T-helper 1 cell (primary cell): ENCODE measurements at places on chromosomes 7 and 10.
A peak's percentile ranks its signal among the peaks of the same experiment; 100 is the strongest.

DNA sequence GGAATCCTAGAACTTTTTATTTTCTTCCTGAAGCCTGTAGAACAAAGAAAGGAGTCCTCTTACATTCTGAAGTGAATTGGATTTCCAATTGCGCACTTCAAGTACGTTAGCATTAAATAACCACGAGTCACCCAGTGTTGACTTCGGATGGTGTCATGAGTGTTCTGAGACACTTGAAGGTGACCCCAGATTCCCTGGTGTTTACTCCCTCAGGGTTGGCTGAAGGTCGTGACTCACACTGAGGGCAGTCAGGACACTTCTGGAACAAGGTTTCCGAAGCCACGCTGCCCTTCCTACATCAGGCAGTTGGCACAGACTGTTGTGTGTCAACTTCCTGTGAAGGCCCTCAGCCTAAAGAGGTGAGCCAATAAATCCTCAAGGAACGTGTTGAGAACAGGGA, 186.6 kb upstream of the CELF2 start:
- no peak for DNase-seq

GRCh38 chr7:17183630-17184328, 114.7 kb upstream of the AHR start:
- no peak for DNase-seq

GRCh38 chr7:123754271-123754871, 5.6 kb upstream of the WASL start:
- DNase-seq: no peak

- peak; percentile 21 for DNase-seq
These were observed 945 bp upstream of the RHEB start for GRCh38 chr7:151520419-151521261.

DNA sequence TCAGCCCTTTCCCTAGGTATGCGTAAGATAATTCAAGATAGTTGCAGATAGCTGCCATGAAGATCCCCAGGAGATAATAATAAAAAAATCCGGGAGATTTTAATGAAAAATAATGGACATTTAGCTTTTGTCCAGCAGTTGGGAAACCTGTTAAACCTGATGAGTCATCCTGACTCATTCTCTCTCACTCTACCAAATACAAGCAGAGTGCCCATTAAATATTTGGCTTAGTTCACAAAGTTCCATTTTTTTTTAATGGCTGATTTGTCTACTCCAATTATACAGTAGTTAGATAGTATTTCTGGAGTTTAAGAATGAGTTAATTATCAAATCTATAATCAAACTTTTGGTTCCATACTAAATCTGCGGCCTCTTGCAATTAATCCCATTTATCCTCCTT, 2.1 kb upstream of the SHTN1 start:
- DNase-seq: no peak

- DNase-seq: no peak
These were observed 28.4 kb upstream of the PRKAG2 start for GRCh38 chr7:151905353-151905752.

GRCh38 chr10:535952-536351, 153.5 kb downstream of the DIP2C start:
- no peak for DNase-seq

DNA sequence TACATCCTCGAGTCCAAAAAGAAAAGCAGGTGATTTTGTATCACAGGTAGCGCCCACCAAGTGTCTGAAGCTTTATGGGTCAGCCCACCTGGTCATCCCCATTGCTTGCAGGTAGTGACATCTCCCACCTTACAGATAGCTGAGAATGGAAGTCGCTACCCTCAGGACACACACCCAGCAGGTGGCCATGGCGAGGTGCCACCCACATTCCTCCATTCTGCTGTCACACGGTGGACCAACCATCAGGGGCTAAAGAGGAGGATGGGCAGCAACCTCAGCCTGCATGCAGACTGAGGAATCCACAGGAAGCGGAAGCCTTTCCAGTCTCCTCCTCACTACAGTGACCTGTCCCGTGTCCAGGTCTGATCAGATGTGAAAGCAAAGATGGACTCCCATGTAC, 162.8 kb downstream of the PAXIP1 start:
- DNase-seq: no peak

DNA sequence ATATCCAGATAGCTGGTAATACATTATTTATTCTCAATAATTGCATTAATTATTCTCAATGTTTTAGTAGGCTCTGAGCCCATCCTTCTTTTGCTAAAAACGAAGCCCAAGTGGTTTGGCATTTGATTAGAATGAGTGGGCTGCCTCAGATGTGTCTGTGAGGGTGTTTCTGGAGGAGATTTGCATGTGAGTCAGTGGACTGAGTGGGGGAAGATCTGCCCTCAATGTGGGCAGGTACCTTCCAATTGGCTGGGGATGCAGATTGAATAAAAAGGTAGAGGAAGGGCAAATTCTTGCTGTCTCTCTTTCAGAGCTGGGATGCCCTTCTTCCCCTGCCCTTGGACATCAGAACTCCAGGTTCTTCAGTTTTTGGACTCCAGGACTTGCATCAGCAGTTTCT, 290.6 kb upstream of the SMIM30 start:
- no peak for DNase-seq

DNA sequence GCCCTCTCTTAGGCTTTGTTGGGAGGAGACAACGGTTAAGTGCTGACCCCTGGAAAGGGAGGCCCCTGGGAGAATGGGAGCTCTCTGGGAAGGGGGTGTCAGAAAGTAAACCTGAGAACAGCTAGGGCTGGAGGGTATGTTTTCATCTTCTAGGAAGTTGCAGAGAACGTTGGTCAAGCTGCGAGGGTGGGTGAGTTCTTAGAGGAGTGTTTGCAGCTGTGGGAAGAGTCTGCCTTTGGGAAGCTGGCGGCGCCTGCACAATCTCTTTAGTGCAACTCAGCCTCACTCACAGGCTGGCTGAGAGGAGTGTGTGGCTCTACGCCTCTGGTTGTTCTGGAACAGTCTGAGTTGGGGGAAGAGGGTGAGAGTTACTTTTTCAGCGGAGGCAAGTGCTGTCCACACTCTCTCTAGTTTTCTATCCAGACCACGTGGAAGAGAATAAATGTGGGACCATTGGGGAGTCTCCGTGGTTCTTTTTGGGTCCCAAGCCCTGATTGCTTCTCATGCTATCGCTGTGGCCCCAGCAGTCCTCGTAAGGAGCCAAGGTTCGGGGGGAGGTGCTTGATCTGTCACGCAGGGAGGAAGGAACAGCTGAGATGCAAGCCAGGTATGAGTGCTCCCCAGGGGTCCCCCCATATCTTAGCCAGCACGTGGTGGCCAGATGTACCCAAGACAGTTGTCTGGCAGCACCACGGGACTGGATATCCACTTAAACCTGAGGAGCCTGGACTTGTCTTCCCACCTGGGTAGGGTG, 237.2 kb downstream of the BUB3 start:
- DNase-seq: no peak

DNA sequence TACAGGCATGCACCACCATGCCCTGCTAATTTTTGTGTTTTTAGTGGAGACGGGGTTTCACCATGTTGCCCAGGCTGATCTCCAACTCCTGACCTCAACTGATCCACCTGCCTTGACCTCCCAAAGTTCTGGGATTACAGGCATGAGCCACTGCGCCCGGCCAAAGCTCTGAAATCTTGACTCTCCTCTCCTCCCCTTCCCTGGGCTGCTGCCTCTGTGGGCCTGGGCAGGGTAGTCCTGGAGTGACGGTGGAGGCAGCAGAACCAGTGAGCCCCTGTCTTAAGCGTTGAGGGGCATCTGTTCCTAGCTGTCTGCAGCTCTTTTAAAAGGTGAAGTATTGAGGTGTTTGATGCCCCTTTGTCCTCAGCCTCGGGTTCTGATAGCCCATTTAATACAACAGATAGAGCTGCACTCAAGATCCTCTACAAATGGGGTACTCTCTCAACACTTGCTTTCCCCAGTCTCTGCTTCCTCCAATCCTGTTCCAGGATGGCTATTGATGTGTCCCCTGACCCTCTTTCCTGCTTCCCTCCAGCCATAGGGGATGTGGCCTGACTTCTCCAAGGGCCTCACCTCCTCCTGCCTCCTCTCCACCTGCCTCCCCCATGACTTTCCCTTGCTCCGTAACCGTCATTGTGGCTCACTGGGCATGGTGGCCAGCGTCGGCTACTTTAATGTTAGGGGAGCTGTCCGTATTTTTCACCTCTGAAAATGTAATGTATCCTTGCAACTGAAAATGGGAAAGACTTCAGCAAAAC, 442.5 kb downstream of the GLRX3 start:
- no peak for DNase-seq

DNA sequence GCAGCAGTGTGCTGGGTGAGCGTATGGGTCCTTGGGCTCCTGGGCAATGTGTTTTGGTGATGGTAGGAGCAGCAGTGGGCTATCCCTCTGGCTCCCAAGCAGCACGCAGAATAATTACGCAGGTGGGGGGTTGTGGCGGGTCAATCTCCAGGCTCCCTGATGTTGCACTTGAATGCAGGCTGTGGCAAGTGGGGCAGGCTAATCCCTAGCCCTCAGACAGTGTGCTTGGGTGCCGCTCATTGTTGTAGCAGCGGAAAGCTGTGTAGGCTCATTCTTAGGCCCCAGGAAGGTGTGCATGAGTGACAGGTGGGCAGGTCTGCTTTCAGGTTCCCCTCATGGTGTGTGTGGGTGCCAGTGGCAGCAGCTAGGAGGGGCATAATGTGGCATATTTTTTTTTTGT, 44.1 kb downstream of the LOXL4 start:
- no peak for DNase-seq

DNA sequence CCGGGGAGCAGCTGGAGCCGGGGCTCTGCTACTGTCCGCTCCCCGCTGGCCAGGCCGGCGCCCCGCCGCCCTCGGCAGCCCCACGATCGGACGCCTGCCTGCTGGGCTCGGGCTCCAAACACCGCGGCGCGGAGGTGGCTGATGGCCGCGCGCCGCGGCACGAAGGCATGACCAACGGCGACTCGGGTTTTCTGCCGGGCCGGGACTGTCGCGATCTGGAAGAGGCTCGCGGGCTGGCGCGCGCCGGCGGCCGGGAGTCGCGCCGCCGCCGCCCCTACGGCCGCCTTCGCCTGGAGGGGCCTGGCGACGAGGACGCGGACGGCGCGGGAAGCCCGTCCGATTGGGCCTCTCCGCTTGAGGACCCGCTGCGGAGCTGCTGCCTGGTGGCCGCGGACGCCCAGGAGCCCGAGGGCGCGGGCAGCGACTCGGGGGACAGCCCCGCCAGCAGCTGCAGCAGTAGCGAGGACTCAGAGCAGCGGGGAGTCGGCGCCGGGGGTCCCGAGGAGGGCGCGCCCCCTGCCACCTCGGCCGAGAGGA, 570 bp downstream of the TBC1D12 start:
- DNase-seq: no peak

DNA sequence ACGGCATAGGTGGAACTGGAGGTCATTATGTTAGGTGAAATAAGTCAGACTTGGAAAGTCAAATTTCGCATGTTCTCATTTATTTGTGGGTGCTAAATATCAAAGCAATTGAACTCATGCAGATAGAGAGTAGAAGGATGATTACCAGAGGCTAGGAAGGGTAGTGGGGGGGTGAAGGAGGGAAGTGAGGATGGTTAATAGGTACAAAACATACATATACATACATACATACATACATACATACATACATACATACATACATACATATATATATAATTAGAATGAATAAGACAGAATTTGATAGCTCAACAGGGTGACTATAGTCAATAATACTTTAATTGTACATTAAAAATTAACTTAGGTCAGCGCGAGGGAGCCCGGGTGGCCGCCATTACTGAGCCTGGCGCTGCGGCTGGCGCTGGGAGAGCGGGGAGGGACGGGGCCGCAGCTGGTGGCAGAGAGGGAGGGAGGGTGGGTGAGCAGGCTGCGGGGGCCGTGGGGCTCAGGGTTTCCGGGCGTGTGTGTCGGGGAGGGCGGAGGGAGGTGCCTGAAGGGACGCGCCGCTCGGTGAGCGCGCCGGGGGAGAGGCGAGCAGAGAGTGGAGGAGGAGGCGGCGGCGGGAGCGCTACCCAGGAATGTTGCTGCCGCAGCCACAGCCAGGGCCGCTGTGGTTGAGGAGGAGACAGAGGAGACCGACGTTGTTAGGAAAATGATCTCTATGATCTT, 85.8 kb upstream of the EGFR start:
- DNase-seq: no peak

- no peak for DNase-seq
These were observed 82.5 kb downstream of the VWDE start for GRCh38 chr7:12320987-12321647.

DNA sequence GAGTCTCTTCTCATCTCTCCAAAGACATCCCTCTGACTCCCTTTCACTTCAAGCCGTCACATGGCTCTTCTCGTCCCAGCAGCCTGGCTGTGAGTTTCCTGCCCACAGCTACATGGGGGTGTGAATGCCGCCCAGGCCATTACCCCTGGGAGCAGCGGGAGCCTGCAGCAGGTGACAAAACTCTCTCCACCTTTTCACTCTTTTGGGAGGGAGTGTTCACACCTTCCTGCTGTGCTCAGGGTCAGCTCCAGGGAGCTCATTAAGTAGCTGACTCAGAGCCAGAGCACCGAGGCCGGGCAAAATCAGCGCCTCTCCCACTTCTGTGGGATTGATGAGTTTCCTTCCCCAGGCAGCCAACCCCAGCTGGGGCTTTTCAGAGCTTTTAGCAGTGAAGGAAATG, 271.3 kb downstream of the TYW1 start:
- no peak for DNase-seq

DNA sequence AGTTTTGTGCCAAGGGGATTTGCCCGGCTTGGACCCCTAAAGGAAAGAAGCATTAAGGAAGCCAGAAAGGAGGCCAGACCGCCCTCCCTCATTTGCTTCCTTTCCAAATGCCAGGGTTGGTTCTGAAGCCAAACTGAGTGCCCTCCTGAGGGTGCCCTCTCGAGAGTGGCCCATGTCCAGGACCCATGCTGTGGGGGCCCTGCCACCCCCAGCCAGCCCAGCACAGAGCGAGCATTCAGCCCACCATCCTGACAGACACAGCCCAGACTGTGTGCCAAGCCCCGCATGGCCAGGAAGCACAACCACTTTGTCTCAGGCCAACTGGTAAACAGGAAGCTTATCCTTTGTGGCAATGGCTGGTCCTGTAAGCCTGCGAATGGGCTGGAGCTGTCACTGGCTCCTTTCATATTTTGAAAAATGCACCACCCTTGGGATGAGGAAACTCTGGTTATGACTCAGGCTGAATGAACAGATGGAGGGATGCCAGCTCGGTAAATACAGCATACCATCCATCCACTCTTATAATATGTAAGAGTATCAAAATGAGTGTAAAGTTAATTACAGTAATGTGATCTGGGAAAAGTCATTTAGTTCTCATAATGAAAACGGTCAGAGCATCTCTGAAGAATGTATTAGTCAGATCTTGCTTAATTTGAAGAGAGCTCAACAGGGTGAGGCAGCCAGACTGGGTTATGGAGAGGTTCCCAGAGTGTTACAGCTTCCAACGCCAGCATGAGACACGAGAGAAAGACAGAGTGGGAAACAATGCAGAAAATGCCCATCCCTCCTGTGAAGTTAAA, 65.0 kb downstream of the STK17A start:
- DNase-seq: peak; percentile 24

- no peak for DNase-seq
These were observed 69.3 kb downstream of the AVL9 start for GRCh38 chr7:32564542-32564941.

DNA sequence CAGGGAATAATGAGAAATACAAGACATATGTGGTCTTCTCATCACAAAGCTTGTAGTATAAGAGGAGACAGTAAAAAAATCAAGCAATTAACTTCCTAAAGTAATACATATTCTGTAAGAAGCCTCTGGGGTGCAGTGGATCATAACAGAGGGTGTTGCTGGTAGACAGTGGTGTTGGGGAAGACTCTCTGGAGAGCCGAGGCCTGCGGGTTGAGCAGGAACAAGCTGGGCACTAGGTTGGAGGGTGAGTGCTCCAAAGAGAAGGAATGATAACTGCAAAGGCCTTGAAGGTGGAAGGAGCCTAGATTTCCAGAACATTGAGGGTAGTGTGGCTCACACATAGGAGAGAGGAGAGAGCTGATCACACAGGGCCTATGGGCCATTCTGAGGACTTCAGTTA, 1.5 kb downstream of the GIMAP4 start:
- no peak for DNase-seq
